OCI-M1 (cell line): ENCODE measurements at places on chromosomes 2 and 18.

DNA sequence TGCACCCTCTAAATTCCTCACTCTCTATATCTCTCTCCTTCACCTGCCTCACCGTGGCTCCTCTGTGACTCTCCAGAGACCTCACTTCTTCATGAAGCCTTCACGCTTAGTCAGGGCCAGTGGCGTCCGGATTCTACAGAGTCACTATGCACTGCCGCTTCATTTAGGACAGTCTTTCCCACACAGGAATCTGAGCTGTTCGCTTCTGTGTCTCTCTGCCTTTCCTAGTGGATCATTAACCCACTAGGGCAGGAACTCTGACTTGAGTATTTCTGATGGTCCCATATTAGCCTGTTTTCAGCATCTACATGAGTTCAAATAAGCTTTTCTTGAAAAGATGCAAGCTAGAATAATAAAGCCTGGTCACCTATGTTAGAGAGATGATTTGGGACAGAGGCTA is 180.2 kb upstream of the DOK6 start:
- DNase-seq = no peak

- DNase-seq = no peak
Observed at GRCh38 chr2:236705295-236706105, 135.9 kb downstream of the ACKR3 start.

GRCh38 chr2:71583876-71584275 is 130.5 kb downstream of the DYSF start:
- no peak for DNase-seq

DNA sequence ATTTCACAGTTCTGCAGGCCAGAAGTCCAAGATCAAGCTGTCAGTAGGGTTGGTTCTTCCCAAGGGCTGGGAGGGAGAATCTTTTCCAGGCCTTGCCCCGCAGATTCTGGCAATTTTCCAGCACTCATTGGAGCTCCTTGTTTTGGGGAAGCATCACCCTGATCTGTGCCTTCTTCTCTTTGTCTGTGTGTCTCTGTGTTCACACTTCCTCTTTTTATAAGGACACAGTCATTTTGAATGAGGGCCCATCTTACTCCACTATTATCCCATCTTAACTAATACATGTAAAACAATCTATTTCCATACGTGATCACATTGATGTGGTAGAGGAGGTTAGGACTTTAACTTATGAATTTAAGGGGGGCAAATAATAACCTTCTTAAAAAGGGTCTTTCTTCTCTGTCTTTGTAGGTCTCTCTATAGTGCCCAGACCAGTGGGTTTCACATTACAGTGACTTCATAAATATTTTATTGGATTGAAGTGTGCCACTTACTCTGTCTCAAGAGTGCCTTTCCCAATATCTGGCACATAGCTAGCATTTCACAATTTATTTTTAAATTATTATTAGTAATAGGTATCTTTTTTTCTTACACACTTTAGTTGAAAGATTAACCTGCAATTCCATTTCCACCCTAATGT is 68.9 kb upstream of the CBLN2 start:
- DNase-seq = peak; percentile 36

GRCh38 chr2:105454801-105455485 is 56.1 kb upstream of the FHL2 start:
- DNase-seq = peak; percentile 80

GRCh38 chr2:27174638-27175037 is 25.8 kb downstream of the TCF23 start:
- DNase-seq = no peak

DNA sequence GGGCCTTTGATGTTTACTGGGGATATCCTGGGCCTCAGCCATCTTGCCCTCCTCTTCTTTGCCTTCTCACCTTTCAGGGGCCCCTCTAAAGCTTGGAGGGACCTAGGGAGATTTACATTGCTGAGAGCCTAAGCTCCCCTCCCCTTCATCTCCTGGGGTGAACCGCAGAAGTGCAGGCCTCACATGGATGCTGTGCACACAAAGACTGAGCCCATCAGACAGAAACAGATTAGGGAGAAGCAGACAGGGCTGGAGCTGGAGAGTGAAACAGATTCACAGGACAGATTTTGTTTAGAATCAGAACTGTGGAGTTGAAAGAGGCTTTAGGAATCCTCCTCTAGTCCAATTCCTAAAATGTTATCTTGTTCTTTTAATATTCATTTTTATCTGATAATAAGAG is 3.4 kb upstream of the CDK5R2 start:
- no peak for DNase-seq

DNA sequence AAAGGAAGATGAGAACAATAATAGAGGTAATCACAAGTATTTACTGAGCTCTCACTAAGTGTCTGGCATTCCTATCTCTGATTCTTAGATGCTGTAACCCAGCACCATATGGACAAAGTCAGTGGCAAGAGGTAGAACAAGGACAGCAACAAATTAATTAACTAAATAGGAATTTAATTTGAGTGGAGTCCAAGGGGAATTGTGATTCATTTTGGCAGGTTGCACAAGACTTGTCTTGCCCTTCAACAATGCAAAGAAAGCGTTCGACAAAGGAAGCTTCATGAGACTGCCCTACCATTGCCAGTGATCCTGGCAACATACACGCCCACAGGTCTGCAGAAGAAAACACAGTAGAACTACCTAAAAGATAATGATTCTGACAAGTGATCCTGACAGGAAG is 221.6 kb downstream of the RBM43 start:
- no peak for DNase-seq

DNA sequence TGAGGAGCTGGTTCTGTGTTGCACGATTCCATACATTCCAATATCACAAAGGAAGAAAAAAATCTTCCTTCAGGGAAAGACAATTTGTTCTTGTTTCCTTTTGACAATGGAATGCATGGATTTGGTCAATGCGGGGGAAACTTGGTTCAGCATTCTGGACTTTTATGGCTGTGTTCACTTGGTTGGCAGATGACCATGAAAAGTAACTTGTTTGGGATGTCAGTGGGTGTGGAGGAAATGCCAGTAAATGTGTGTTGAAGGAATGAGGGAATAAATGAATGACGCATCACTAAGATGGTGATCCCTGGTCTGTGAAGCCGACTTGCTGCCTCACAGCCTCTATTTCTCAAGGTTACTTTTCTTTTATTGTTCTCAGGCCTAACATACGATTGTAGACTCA is 53.7 kb downstream of the THUMPD2 start:
- DNase-seq = no peak

DNA sequence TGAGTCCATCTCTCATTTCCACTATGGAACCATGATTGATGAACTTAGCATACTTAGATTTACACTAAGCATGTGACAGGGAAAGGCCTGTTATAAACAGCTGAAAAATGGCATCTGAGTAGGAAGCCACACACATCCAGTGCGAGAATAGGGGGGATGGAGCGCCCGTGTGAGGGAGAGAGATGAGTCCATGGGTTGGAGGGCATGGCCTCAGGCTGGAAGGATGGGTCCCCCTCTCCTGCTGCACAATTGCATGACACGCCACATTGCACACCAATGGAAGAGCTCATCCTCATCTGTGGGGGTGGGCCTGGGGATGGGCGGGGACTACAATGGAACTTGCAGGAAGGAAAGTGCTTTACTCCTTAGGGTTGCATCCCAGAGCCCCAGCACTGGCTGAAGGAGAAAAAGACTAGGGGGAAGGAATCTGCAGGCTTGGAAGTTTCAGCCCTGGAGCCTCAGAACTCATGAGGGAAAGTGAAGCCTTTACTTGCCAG is 46.4 kb upstream of the CXCR4 start:
- DNase-seq = no peak

- DNase-seq = no peak
Observed at GRCh38 chr2:120385355-120386127, 39.6 kb downstream of the INHBB start.

DNA sequence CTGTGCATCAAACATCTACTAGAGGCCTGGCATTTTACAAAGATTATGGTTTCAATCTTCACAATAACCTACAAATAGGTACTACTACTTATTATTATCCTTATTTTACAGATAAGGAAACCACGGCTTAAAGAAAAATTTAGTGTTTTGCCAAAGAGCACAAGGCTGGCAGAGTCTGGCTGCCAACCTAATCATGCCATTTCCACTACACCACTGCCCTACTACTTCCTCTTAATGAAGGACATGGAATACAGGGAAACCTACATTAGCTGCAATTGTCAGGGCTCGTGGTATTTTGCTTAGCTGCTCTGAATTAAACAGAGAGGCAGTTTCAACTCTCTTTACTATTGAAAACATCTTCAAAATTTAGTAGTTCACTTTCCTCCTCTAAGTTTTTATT is 5.9 kb downstream of the MBOAT2 start:
- no peak for DNase-seq

DNA sequence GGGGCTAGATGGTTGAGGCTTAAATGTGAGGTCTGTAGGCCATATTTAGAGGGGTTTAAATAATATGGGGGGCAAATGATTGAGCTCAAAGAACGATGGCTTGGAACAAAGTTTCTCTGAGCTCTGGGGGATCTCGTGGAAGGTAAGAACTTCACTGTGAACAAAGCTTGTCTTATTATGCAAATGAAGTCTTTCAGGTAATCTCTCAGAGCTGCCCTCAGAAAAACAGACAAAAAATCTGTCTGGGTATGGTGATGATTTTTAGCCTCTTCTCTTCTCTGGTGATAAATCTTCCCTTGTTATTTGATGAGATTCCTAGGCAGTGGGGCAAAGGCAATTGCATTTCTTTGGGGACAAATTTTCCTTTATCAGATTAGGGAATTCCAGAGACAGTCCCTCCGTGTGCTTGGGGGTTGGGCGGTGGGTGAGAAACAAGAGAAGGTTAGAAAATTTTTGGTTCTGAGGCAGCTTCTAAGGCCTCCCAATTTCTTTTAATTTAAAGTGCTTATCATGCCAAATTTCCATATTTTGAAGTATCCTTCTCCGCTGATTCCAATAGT is 760.4 kb downstream of the TSN start:
- DNase-seq = no peak

- DNase-seq = no peak
Observed at GRCh38 chr2:33134086-33134771, 187.5 kb downstream of the LTBP1 start.

DNA sequence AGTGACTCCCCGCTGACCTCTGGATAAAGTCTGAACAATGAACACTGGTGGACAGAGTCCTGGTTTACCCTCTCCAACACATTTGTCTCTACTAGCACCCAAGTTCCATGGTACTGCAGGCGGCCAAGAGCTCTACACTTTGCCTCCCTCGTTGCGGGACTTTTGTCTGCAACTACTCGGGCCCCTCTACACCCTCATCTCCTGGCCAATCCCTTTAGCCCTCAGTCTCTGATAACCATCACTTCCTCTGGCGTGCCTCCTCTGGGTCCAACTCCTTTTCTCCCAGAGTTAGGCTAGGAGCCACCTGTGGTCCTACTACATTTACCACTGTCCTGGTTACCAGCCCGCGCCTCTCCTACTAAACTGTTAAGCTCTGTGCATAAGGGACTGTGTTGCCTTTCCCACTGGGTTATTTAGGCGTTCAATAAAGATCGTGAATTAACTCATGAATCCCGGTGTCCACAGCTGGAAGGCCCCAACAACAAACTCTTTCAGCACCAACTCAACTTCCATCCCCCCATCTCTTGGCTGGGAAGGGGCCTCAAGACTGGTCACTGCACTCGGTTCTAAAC is 757 bp downstream of the HDHD2 start:
- DNase-seq = peak; percentile 61

DNA sequence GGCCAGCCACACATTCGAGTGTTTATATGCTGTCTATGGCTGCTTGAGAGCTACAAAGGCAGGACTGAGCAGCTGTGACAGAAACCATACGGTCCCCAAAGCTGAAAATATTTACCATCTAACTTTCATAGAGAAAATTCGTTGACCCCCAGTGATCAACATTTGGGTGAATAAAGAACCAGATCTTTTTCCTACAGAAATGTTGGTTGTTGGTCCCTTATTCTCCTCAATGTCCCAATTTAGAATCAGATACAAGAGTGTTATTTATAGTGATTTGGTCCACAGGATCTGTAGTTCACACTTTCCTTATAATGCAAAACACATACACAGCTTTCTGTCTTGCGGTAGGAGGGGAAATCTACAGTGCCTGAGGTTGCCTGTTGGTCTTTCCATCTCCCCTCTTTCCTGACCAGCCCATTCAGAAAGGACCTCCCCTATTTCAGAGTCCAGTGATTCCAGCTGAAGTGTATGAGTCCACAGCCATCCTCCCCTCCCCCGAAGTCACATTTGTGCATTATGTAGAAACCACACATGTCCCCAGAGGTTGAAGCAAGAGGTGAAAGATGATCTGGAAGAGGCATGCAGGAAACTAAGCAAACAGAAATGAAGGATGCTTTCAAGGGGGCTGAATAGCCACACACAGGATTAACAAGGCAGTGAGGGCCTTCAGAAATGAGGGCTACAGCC is 61.9 kb downstream of the SPRED2 start:
- peak; percentile 13 for DNase-seq

DNA sequence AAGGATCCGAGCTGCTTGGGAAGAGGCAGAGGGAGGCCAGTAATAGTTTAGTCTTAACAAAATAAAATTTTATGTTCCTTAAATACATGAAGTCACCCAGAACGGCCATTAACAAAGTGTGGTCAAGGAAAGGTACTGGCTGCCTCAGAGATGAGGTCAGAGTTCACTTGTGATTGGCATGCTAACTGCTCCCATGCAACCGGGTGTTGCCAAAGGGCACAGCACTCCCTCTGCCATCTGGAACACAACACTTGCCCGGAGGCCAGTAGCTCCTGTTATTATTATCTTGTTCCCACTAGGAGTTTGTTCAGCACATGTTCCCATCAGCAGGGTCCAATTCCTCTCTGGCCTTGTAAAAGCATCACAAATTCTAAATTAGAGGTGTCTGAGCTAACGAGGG is 207.0 kb downstream of the CYP26B1 start:
- DNase-seq = no peak

DNA sequence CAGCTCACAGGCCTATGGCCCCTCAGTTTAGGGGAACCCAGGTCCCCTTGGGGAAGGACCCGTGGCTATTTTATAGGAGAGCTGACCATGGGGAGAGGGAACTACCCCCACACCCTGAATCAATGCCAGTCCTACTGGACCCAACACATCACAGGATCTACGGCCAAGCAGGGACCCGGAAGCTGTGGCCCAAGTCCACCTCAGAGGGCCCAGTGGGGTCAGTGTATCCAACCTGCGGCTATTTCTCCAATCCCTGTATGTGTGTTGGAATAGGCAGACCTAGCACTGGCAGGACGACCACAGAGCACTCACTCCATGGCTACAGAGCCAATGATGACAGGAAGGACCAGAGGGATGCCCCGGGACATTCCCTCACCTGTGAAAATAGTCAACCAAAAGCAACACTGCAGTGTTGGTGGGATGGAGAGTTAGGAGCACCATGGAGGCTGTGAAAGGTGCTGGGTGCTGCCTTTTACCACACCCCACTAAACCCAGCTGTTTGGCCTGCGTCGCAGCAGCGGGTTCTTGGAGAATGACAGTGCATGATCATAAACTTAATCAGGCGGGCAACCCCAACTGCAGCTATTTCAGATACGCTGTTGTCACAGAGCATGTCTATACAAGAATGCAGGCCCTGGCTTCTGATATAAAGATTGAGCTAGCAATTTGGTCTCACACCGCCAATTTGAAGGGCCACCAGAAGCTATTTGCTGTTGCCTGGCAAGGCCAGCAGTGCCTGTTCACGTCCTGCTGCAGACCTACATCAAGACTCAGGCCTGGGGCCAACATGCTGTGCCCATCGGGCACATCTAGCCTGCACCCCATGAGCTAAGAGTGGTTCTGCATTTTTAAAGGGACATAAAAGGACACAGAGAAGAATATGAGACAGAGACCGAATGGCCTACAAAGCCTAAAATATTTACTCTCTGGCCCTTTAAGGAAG is 110.4 kb downstream of the EIPR1 start:
- no peak for DNase-seq

GRCh38 chr2:16192416-16193216 is 252.3 kb downstream of the MYCN start:
- DNase-seq = no peak
